Renal cortical epithelial cell (primary cell): ENCODE measurements at places on chromosomes 2 and 18.

DNA sequence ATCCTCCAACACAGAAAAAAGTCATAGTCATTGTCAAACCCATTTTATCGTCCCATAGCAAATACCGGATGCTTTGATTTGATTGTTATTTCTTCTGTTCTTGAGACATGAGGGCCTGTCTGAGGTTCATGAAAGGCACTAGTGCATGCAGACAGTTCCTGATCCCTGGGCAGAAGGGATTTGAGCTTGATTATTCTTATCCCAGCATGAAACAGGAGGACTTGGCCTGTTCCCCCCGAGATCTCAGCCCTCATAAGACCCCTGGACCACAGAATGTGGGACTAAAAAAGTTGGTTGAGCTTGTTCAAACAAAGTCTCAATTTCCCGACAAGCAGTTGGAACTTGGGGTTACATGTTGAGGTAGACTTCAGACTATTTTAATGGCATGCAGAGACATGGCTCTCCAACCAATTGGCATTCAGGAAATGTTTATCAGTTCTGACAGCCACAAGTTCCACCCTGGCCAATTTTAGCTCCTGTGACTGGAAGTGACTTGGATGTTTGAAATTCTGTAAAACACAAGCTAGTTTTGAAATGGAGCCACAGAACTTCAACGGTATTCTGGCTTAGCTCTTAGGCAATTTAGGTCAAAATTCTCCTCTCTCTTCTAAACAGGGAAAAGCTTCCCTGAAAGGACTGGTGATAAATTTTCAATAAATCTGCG is 366.9 kb upstream of the SLC14A2 start:
- peak; percentile 13 for DNase-seq

DNA sequence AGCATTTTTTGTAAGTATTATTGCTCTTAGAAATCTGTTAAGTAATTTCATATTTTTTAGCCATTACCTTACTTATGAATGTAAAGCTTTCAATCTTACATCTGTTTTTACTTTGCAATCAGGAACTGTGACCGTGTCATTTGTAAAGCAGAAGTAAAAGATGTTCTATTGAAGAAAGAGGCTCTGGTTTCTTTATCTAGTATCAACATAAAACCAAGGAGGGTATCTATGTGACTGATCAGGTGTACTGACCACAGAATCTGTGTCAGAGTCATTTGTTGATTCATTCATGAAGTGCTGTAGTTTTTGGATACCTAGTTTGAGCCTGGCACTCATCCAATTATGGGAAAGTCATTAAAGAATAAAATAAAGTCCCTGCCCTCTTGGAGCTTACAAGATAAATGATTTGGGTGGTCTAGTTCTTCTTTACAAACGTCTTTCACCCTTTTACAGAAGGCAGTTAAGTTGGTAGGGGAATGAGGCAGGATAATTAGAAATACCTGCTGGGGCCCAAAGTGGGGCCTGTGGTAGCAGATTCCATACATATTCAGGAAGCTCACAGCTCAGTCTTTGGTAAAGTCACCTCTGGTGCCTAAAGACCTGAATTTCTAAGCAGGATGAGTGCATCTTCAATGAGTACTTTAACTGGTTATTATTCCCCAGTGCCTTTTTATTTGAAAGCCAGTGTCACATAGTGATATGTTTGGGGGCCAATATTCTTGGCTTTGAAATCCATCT is 260.6 kb upstream of the NT5C1B start:
- no peak for DNase-seq

- DNase-seq, result no peak
Observed at GRCh38 chr2:24362253-24362652, 1.9 kb upstream of the ITSN2 start.

DNA sequence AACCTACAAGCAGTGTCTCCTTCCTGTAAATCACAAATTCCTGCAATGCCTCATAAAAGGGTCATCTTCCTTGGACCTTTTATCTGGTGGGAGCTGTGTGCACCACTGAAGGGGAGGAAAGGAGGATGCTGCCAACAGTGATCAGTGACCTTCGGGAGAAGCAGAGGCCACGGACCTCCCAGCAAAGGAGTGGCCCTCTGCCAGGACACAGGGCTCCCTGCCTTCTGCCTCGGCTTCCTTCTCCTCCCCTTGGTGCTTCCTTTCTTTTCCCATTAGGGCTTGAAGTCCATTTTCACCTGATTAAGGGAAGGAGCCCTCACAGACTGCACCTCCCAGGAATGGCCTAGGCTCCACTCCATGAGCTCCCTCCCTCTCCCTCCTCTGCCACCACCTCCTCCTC is 85.3 kb upstream of the ITGA6 start:
- DNase-seq, result no peak

DNA sequence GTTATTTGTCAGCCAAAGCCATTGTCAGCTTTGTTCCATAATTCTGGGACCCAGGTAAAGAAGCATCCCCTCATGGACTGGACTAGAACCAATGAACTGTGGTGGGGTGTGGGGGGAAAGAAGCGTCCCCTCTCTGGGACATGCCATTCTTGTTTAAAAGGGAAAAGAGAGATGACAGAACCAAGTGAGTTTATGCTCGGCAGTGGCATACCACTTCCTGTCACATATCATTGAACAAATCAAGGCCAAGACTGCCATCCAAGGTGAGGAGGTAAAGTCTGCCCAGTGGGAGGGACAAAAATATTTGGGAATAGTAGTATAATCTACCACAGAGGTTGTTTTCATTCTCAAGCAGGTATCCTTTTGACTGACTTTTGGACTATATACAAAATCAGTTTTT is 4.7 kb upstream of the GLS start:
- DNase-seq, result no peak

- peak; percentile 84 for DNase-seq
Observed at GRCh38 chr2:234550511-234551107, 53.7 kb upstream of the ARL4C start.

GRCh38 chr2:28977176-28977875 is 3.8 kb upstream of the TOGARAM2 start:
- DNase-seq, result no peak

DNA sequence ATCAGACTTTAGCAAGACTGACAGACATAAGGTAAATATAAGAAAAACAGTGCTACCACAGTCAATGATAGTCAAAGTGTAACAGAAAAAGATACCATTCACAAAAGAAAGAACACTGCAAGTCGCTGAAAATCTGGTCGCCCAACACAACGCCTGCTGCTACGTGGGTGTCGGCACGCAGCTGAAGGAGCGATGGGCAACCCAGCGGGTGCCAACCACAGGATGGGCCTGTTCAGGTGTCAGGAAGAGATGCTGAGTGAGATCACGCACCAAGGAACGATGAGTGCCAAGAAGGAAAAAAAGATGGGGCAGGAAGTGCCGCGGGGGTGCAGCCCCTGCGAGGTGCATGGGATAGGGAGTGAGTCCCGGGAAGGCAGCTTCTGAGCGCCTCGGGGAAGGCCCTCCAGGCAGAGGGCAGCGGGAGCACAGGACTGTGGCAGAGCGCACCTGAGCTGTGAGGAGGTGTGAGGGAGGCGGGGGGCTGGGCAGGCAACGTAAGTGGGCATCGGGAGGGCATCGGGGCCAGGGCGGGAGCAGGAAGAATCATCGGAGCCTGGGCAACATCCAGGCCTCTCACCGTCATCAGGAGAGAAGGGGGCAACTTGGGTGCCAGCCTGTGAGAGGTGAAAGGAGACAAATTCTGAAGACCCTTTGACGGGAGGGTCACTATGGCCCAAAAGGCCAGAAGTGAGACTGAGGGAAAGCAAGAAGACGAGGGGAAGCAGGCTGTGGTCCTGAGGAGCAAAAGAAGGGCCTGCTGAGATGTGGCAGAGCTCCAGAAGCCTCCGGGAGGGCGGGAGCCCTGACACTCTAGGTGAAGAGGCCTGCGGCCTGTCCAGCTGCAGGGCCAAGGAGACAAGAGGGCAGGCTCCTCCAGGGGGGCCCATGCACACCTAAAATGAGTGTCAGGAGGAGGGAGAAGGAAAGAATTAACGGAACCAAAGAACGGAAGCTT is 14.8 kb upstream of the MTERF4 start:
- DNase-seq, result no peak

- DNase-seq, result no peak
Observed at GRCh38 chr2:217189747-217190146, 329.9 kb upstream of the TNP1 start.

- no peak for DNase-seq
Observed at GRCh38 chr2:144183727-144184126, 336.2 kb downstream of the ZEB2 start.

- no peak for DNase-seq
Observed at GRCh38 chr2:55164534-55165480, 67.3 kb downstream of the CLHC1 start.

DNA sequence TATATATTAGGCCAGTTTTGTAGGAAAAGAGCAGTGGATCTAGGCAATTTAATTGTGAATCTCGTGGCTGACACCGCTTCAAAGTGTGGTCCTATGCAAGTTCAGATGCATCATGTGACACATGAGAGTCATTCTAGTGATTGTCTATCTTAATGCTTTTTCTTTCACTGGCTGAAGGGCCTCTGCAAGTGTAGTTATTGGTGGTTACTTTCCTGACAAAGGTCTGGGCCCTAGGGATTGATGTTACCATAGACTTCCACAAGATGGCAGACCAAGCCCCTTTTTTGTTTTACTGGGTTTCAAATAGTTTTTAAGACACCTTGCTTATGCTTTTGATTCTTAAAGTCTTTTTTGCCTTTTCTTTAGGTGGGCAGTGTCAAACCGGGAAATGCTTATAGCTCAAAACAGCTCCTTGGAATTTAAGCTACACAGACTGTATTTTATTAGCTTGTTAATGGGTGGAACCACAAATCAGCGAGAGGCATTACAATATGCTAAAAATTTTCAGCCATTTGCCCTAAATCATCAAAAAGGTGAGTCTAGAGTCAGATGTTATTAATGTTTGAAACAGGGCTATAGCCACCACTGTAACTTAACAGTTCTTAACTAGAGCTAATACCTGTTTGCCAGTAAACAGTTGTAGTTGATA is 25.9 kb downstream of the CD8A start:
- peak; percentile 54 for DNase-seq

DNA sequence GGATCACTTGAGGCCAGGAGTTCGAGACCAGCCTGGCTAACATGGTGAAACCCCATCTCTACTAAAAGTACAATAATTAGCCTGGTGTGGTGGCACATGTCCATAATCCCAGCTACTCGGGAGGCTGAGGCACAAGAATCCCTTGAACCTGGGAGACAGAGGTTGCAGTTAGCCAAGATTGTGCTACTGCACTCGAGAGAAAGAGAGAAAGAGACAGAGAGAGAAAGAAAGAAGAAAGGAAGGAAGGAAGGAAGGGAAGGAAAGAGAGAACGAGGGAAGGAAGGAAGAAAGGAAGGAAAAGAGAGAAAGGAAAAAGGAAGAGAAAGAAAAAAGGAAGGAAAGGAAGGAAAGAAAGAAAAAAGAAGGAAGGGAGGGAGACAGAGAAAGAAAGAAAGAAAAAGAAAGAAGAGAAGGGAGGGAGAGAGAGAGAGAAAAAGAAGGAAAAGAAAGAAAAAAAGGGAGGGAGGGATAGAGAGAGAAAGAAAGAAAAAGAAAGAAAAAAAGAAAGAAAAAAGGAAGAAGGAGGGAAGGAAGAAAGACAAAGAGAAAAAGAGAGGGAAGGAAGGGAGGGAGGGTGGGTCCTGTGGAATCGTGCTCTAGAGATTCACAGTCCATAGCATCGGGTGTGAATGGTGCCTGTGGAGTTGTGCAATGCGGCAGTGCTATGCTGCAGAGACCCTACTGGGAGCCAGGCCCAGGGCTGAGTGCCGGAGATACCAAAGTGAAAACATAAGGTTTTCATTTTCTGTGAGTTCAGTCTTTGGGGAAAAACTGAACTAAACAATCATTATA is 4.6 kb upstream of the SDC1 start:
- no peak for DNase-seq

DNA sequence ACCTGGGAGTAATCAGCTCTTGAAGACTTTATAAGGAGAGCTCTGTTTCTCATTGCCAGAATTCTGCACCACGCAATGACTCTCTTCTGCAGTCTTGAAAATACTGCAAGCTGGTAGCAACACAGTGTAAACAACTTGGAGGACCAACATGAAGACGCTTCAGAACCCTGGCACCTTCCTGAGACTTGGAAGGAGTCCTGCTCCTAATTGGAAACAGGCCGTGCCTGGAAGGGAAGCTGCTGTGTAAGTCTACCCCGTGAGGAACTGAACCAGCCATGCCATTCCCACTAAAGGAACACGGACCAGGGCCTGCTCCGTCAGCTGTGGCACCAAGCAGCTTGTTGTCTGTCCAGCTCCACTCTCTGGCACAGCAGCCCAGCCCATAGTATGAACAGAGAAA is 171.1 kb downstream of the PAX3 start:
- no peak for DNase-seq

DNA sequence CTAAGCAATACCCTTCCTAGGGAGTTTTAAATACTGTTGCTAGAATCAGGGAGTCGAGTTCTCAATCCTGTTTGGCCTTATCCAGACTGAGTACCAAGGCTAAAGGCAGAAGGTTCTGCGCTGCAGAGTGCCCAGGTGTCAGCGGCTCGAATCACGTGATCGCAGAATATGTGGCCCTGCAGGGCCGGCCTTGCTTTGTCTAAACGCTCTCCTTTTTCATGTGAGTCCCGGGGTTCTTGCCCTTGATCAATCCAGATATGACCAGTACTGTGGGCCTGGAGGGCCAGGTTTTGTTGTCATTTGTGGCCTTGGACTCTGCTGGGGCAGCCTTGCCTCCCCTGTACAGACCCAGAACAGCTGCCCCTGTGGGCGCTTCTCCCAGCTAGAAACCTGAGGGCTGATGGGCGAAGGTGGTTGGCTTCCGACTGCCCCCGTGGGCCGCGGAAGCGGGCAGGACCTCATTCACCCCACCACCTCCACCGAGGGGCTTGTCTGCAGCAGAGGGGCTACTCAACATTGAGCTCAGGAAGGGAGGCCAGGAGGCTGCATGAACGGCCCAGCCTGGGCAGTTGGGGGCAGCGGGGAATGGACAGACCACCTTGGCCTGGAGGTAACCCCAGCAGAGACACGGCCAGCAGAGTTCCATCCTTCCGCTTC is 225.0 kb downstream of the ALPK2 start:
- DNase-seq, result no peak
